Stimulated activated CD8-positive, alpha-beta memory T cell treated with anti-CD3 and anti-CD28 coated beads, Interleukin-2, amount 100 ng/mL, for 1 hour (primary cell): ENCODE measurements at places on chromosomes 2 and 18.
A peak's percentile ranks its signal among the peaks of the same experiment; 100 is the strongest.

- DNase-seq: peak; percentile 43
These were observed 89.6 kb downstream of the UXS1 start for GRCh38 chr2:106104332-106105062.

- DNase-seq: no peak
These were observed 116.9 kb downstream of the EPHA4 start for GRCh38 chr2:221455214-221455613.

- no peak for DNase-seq
These were observed 76.6 kb upstream of the MAP4K3 start for GRCh38 chr2:39513641-39514094.

DNA sequence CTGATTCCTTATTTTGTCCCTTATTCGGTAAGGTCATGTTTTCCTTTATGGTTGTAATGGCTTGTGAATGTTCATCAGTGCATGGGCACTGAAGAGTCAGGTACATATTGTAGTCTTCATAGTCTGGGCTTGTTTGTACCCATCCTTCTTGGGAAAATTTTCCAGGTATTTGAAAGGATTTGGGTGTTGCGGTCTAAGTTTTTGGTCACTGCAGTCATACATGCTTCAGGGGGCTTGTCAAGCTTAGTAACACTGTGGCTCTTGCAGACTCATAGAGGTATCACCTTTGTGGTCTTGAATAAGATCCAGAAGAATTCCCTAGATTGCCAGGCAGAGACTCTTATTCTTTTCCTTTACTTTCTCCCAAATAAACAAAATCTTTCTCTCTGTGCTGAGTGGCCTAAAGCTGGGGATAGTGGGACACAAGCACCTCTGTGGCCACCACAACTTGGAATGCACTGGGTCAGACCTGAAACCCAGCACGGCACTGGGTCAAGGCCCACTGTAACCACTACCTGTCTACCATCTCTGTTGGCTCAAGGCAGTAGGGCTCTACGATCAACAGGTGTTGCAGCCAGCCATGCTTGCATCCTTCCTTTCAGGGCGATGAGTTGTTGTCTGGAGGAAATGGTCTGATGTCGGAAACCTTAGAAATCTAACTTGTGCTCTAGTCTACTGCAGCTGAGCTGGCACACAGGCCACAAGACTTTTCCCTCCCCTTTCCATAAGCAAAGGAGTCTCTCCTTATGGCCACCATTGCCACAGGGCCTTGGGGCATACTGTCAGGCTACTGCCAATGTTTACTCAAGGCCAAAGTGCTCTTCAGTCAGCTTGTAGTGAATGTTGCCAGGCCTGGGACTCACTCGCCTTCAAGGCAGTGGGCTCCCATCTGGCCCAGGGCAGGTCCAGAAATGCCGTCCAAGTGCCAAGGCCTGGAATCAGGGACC is 21.5 kb downstream of the IL1RN start:
- no peak for DNase-seq

DNA sequence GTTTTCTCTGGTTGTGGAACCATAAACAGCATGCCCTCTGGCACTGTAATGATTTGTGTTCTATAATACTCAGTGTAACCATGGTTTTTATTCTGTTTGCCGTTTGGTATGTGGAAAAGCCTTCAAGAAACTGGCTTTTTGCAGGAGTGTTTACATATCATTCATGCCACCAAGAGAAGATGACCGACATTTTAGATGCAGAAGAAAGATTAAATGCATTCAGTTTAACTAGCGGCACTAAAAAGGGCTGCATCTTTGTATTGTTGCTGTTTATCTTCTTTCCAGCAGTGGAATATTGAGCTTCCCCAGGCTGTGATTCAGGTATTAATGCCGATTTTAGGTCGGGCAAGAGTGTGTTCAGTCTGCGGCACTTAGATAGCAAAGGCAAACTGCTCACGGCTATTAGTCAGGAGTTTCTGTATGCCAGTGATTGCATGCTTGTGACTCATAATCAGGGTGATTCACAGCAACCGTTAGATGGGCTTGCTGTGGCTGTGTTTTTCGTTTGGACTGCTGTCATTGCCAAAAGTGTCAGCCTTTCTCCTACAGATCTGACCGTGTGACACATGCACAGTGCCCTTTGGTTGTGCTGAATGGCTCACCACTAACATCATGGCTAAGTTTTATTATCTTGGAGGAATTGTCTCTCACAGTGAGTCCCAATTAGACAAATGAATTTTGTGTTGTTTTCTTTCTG is 479.7 kb downstream of the PARD3B start:
- no peak for DNase-seq

DNA sequence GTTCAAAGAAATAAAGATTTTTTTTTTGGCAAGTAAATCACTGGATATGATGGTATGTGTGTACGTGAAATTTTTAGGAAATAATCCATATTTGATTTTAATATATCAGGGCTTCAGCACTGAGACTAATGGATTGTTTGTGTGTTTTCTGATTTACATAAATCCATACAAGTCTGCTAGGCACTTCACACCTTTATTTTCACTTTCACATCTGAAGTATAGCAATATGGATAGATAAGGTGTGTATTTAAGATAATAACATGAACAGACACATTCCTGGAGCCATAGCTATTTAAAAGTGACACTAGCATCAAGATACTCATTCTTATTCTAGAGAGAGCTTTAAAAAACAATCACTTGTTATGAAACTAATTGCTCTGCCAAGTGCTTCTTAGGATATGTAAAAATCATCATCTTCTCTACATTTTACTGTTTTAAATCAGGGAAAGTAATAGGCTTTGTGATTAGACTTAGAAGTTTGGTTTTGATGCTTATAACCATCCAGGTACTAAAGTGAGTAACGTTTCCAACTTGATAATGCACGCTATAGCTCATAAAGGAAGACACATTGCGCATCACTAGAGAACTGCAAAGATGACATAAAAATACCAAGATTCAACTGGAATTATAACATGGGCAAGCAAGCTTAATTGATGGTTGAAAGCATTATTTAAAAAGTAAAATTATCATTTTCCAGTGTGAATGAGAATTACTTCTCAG is 208.9 kb downstream of the ZEB2 start:
- no peak for DNase-seq

DNA sequence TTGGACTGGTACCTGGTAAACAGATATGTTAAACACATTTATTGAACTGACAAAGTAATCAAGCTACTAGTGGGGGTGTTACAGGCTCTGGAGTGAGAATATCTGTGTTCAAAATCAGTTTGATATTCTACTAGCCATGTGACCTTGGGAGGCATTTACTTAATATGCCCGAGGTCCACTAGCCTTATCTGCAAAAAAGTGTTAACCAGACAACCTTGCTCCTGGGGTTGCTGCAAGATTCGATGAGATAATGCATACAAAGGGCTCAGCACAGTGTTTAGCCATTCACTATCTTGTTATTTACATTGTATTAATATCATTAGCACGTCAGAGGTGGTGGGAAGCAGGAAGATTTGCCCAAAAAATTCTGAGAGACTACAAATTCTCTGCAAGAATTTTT is 103.3 kb downstream of the CDH2 start:
- no peak for DNase-seq

DNA sequence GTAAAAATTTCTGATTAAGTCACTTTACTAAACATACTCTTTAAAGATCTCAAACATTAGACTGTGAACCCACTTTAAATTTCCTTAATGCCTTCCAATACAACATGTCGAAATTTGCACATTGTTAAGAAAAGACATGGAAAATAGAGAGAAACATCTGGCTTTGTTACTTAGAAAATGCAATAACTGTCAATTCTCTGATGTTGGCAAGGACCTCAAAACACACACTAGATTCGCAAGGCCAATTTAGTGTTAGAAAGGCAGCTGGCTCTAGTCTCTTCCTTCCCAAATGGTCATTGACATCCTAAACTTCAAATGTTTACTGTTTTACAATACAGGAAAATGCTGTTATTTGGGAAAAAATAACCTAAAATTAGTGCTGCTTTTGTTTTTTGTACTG is 110.6 kb downstream of the UPP2 start:
- no peak for DNase-seq

DNA sequence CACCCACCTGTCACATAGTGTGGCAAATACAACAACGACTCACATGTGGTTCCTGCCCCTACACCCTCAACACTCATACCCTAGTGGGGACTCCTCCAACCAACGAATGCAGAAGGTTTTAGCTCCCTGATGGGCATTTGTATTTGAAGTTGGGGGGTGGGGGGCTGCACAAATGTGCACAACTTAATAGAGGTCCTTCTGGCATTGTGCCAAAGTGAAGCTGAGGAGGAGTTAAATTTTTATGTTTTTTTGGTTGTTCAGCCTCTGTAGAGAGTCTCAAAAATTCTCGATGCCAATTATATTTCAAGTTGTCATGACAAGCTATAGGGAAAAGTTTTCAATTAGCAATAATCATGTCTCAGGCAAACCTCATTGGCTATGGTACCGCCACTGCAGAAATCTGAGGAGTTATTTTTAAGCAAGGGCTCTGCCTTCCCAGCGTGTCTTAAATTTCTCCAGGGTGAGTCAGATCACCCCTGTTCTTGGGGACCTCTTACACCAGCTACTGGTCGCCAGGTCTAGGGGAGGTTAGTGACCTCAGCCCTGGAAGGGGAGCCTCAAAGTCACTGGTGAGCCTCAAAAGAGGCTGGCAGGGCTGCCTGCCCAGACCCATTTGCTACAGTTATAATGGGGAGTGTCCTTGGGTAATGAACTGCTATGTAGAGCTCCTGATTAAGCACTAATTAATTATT is 102.7 kb upstream of the TAF1B start:
- DNase-seq: no peak

DNA sequence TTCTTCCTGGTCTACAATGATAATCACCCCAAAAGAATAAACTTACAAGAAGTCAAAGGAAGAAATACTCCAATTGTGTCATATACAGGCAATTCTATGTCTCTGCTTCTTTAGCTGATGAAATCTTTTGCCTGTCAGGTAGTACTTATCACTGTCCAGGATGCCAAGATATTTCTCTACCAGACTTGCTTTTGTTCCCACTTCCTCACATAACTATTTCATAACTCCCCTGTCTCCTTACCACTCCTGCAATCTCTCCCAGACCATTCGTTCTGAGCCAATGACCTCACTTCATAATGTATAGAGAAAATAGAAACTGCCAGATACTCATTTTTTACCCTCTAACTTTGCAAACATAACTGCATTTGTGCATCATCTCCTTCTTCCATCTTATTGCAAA is 39.1 kb downstream of the HNMT start:
- DNase-seq: no peak

- DNase-seq: no peak
These were observed 28.5 kb downstream of the CIB4 start for GRCh38 chr2:26612522-26613240.

DNA sequence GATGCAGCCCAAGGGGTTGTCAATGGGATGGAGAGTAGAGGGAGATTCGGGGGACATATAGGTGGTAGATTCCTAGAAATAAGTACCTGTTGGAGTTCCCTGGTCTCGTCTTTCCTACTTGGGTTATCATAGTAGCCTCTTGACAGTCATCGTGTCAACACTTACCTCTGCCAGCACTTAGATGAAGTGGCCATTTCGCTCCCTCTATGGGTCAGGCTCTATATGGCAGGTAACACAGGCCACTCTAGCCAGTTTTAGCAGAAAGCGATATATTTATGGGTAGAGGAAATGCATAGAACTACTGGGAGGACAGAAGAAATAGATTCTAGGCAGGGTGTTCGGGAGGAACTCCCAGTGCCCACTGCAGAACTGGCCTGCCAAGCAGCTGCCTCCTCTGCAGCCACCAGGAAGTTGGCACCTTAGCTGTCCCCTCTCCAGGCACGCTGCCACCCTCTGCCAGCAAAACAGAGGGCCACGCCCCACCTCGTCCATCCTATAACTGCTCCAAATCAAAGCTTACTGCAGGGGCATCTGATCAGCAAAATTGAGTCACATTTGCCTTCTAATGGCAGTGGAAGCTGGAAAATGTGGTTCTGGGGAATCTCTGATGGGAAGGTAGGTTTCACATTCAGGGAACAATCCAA is 181.3 kb downstream of the INSIG2 start:
- DNase-seq: no peak

GRCh38 chr2:181778621-181779201 is 98.4 kb upstream of the NEUROD1 start:
- DNase-seq: no peak

DNA sequence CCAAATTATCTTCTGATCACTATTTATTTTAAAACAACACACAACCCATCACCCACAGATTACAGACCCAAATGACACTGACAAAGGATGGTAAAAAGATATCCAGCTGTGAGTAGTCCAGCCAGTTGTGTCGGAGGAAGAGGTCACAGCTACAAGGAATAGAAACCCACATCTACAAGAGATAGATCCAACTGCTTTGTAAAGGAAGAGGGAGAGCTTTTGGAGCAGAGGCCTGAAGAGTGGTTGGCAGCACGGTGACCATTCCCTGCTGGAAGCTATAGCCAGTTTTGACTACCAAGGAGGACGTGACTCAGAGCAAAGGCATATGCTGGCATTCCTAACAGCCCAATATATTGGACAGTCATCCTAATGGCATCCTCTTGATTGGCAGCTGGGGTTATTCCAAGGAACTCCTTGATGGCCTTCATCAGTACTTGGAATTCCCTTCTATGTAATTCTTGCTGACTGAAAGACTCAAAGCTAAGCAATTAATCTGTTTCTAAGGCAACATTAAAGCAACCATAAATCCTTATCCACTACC is 17.1 kb downstream of the SLC8A1 start:
- DNase-seq: no peak

DNA sequence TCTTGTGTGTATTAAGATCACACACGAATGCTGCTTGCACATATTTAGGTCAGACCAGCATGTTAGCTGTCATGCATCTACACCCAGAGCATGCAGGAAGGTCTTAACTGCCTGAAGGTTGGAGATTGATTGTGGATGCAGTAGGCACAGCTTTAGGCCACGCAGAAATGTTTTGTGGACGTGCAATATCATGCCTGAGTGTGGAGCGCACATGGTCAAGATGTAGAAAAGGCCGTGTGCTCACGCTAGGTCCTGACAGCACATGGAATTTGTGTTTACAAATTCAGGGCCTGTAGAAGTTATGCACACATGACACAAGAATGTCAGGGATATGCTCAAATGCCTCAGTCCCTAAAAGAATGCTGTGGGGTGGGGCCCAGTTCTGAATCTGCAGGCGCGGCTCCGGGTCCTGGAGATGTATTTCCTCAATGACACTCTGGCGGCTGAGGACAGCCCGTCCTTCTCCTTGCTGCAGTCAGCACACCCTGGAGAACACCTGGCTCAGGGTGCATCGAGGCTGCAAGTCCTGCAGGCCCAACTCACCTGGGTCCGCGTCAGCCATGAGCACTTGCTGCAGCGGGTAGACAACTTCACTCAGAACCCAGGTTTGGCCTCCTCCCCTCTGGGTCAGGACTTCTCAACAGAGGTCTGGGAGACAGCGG is 27.9 kb downstream of the MARCO start:
- no peak for DNase-seq

DNA sequence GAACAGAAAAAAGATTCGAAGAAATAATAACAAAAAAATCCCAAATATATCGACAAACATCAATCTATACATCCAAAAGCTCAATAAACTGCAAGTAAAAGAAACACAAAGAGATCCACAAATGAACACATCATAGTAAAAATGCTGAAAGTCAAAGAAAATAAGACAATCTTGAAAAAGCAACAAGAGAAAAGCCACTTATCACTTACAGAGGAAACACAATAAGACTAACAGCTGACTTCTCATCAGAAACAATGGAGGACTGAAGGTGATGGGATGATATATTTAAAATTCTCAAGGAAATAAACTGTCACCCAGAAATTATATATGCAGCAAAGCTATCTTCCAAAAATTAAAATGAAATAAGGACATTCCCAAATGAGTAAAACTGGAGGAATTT is 140.3 kb downstream of the NDUFA10 start:
- DNase-seq: no peak

- DNase-seq: no peak
These were observed 42.2 kb downstream of the ARHGEF4 start for GRCh38 chr2:130878933-130879332.

GRCh38 chr2:7020059-7020458 is 102.8 kb downstream of the RNF144A start:
- no peak for DNase-seq
